ENCODE measurements at places on chromosomes 6 and 20.

GRCh38 chr6:83883240-83883639 is 23.8 kb downstream of the CYB5R4 start:
- DNase-seq: no peak

- no peak for DNase-seq
These were observed 110.1 kb downstream of the BMP2 start for GRCh38 chr20:6877633-6878032.

DNA sequence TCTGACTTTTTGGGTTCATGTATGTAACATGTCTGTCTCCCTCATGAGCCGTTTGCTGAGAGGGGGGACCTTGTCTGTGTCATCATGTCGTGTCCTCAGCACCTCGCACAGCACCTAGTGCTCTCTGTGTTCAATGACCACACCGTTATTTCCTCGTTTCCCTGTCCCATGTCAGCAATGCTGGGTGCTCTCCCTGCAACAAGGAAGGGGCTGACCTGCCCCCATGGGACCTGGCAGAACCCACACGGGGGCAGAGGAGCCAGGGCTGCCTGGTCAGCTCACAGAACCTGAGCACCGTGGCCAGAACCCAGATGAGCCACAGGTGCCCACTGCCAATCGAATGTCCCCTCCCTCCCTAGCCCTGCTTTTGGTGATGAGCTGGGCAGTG is 7.3 kb downstream of the ADA start:
- DNase-seq: no peak

DNA sequence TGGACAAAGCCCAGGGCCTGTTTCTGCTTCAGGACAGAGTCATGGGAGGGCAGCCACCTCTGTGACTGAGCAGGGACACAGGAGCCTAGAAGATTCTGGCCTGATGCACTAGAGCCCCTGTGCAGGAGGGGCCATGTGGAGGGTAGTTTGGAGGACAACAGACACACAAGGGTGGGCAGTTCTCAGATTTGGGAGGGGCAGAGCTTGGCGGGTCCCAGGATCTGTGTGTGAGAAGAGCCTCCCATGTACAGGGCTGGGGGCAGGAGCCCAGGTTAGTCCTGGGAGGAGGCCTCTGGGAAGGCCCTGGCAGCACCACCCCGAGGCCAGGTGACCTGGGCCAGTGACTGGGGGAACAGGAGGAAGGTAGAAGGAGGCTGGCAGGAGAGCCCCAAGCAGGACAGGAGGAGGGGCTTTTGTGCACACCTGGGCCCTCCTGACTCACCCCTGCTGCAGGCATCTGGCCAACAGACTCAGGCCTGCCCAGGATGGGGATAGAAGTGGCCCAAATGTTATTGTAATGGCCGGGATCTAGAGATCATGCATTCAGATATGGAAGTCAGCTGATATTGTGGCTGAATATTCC is 1.4 kb upstream of the ULBP3 start:
- no peak for DNase-seq

DNA sequence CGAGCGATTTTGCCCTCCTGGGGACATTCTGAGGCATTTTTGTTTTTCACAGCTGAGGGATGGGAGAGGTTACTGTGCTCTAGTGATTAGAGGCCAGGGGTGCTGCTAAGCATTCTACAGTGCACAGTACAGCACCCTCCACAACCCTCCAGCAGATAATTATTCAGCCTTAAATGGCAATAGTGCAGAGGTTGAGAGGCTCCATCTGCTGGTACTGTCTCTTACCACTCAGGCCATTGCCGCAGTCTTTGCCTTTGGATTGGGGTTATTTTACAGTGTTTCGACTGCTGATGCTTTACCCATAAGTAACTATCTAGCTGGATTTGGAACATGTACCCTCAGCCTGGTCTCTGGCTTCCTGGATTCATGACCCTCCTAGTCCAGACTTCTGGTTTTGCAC is 705.3 kb downstream of the KIF16B start:
- DNase-seq: no peak

GRCh38 chr6:79250107-79250514 is 15.6 kb upstream of the HMGN3 start:
- DNase-seq: no peak

GRCh38 chr20:16025084-16025483 is 548.2 kb downstream of the KIF16B start:
- no peak for DNase-seq

DNA sequence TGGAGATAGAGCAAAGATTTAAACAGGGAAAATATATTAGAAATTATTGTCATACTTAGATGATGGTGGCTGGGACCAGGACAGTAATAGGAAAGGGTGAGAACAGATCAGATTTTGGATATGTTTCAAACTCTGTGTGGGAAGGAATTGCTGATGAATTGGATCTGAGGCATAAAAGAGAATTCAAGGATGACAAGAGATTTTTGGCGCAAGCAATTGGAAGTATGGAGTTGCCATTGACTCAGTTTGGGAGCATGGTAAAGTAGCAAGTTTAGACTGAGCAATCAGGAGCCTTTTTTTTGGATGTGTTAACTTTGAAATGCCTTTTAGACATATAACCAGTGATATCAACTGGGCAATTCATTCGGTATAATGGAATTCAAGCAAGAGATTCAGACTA is 14.4 kb downstream of the TAB2 start:
- no peak for DNase-seq

GRCh38 chr20:47257256-47257655 is 99.2 kb downstream of the ZMYND8 start:
- DNase-seq: no peak

GRCh38 chr6:18262702-18263417 is 1.5 kb downstream of the DEK start:
- no peak for DNase-seq

DNA sequence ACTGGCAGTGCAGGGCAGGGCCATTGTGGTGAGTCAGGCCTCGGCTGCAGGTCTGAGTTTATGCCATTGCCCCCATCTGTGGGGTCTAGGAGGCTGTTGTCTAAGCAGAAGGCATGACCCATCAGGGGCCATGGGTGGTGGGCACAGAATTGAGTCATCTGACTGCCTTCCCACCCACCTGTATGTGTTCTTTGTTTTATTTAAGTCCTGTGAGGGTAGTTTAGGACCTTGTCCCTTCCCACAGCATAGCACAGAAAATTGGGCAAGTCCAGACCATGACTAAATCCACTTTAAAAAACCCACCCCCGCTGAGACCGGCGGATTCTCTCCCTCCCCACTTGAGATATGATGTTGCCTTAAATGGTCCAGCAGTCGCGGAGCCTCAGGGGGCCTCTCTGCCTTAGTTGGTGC is 40.3 kb downstream of the ERMARD start:
- no peak for DNase-seq

DNA sequence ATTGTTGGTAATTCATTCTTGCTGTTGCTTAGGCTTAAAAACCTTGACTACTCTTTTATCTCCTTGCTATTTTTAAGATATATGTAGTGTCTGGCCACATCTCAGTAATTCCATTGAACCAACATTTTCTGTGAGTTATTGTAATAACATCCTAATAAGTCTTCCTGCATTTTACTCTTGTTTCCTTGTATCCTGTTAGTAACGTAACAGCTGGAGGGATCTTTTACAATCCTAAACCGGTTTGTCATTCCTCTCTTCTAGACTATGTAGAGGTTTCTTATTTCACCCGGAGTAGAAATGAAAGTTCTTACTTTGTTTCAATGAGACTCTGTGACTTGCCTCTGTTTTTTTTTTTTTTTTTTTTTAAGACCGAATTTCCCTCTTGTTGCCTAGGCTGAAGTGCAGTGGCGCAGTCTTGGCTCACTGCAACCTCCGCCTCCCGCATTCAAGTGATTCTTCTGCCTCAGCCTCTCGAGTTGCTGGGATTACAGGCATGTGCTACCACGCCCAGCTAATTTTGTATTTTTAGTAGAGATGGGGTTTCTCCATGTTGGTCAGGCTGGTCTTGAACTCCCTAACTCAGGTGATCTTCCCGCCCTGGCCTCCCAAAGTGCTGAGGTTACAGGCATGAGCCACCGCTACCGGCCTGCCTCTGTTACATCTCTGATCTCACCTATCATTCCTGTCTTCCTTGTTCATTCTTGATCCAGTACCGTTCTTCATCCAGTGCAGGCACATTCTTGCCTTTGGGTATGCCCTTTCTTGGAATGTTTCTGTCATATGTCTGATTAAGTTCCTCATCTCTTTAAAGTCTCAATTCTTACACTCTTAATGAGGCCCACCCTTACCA is 44.7 kb downstream of the NCOA3 start:
- no peak for DNase-seq

- no peak for DNase-seq
These were observed 8.7 kb upstream of the ILRUN start for GRCh38 chr6:34705241-34705640.

DNA sequence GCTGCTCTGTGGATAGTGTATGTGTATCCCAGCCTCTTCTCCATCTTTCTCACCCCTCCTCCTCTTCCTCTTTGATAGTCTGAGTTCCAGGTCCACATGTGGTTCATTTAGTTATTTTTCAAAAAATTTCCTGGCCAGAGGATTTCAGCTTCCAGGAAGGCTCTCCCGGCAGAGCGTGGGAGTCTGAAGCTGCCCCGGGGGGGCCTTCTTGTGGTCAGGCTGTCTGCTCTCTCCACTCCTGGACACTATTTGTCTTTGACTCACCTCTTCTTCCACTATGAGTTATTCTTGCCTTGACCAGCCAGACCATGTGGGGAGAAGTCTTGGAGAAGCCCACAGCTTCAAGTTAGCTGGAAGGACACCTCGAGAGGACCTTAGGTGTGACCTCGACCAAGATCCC is 258.8 kb downstream of the CDC5L start:
- DNase-seq: no peak

- no peak for DNase-seq
These were observed 25.5 kb upstream of the ADTRP start for GRCh38 chr6:11804135-11804534.

Data from NCI-H2107 (cell line).